ENCODE measurements at places on chromosomes 2 and 18. TPM values are rescaled to one million over a fixed set of nuclear protein-coding genes. Genes with fewer than 3 reads are reported as not detected.

DNA sequence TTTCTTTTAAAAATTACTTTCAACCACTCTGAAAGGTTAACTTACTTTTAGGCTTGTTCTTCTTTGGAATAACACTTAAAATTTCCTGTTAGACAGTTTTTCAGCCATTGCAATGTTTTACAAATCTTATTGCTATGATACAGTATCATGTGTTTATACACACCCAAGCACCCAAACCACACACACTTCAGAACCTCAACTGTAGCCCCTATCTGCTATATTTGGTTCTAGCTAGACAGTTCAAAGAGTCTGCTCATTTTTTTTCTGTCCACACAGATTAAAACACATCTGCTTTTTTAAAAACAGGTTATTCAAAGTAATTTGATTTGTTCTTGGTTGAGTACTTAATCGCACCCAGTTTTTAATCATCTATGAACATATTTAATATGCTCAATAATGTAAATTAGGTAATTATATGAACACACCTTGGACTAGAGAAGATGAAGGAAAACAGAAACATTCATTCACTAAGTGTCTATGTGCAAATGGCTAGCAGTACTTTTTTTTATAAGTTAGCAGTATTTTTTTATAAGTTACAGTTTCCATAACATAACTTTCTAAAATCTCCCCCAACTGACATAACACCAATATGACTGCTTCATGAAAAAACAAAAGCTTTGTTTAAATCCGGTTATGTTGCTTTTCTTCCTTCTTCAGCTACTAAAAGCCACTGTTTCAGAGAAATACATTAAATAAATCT, 17.6 kb downstream of the FBXO11 start:
- DNase-seq, result no peak
- no peaks in the 10 kb centered on the region for H3K27me3 ChIP-seq
- no peaks in the 10 kb centered on the region for H3K36me3 ChIP-seq
- H3K27ac ChIP-seq, result no peak overlapping the region

Gene SLC11A1
- not detected for total RNA-seq

GRCh38 chr2:71876542-71877451, 270.9 kb downstream of the CYP26B1 start:
- H3K36me3 ChIP-seq, result peaks cover 7% of the 10 kb centered on the region
- DNase-seq, result no peak
- H3K4me3 ChIP-seq, result no peak overlapping the region
- H3K4me1 ChIP-seq, result peaks cover 8% of the 10 kb centered on the region

Gene BMPR2
- total RNA-seq, result 88.9 TPM

DNA sequence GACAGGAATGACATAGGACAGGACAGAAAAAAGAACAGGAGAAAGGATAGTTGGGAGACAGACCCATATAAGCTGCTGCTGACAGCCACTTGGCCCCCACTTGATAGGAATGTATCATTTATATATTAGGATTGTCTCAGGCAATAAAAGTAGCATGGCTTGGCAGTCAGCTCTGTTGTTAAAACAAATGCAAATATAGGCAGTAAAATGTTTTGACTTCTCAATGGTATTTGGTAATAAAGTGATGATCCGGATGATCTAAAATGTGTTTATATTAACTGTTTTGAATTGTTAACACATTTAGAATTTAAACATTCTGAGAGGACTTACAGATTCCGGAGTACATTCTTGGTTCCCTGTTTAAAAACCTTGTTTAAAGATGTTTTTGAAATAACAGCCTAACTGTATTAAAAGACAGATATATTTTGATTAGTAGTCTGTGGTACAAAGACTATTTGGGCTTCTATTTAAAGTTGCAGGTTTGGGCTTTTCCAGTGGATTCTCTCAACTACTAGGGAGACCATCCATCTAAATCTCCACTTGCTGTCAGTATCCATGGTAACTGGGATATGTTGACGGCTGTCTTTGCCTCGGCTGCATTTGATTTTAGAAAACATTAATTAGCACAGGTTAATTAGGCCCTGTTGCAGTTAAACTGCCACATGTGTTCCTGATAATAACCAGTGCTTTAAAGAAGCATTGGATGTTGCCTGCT, 147.6 kb downstream of the ESCO1 start:
- H3K4me1 ChIP-seq, result peaks cover 18% of the 10 kb centered on the region
- no peak for DNase-seq
- H3K36me3 ChIP-seq, result peaks cover 32% of the 10 kb centered on the region
- no peak overlapping the region for H3K27ac ChIP-seq
- no peaks in the 10 kb centered on the region for H3K27me3 ChIP-seq

GRCh38 chr2:36680012-36680411, 16.5 kb upstream of the VIT start:
- no peaks in the 10 kb centered on the region for H3K27me3 ChIP-seq
- no peak overlapping the region for H3K27ac ChIP-seq
- H3K4me3 ChIP-seq, result no peak overlapping the region
- no peaks in the 10 kb centered on the region for H3K36me3 ChIP-seq
- H3K4me1 ChIP-seq, result peaks cover 11% of the 10 kb centered on the region

Gene RAX
- total RNA-seq, result not detected

GRCh38 chr2:223026357-223027110, 25.5 kb upstream of the KCNE4 start:
- no peak overlapping the region for H3K4me3 ChIP-seq
- H3K27ac ChIP-seq, result no peak overlapping the region
- H3K4me1 ChIP-seq, result peaks cover 3% of the 10 kb centered on the region

Gene TUBA3E
- not detected for total RNA-seq

DNA sequence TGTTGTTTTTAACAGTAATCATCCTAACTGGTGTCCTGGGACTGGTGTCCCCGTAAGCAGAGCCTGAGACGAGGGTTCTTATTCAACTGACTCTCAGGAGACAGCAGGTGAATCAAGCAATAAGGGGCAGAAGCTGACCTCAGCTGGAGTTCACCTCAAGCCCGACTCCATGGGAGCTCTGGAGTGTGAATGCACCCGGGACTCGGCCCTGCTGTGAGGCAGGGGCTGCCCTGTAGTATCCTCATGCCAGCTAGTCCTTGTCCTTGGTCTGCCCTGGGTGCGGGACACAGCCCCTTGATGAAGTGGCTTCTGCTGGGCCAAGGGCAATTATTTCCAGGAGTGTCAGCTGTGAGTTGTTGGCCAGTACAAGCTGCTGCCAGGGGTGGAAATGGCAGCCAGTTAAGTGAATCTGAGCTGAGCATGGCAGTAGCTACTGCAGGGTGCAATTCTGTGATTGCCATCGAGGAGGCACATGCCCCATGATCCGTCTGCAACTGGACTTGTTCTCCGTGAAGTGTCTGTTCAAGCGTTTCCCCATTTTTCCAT, 54.9 kb upstream of the OTOS start:
- H3K27ac ChIP-seq, result no peak overlapping the region
- H3K27me3 ChIP-seq, result peaks cover 6% of the 10 kb centered on the region
- H3K4me3 ChIP-seq, result no peak overlapping the region
- no peaks in the 10 kb centered on the region for H3K4me1 ChIP-seq

Gene TEKT4
- not detected for total RNA-seq

Gene ZFP36L2
- 72.1 TPM for total RNA-seq

Gene LINC00305
- 16.4 TPM for total RNA-seq

Gene STEAP3
- total RNA-seq, result 17.9 TPM

Measured in endothelial cell (in vitro differentiated cells).